ENCODE measurements at places on chromosomes 16 and 17. TPM values are rescaled to one million over a fixed set of nuclear protein-coding genes. Genes with fewer than 3 reads are reported as not detected.

Gene FOXN1
- not detected for total RNA-seq

Gene RNF222
- total RNA-seq, result not detected

Gene VAT1L
- total RNA-seq, result 16.3 TPM

Gene DBF4B
- total RNA-seq, result 7.5 TPM

Gene RASD1
- total RNA-seq, result 9.1 TPM

Gene PHOSPHO1
- total RNA-seq, result 0.94 TPM

Gene PRSS22
- total RNA-seq, result not detected
